DMS79 treated with DMSO at 0.1 percent for 48 hours (cell line): ENCODE measurements at places on chromosomes 4 and X.

DNA sequence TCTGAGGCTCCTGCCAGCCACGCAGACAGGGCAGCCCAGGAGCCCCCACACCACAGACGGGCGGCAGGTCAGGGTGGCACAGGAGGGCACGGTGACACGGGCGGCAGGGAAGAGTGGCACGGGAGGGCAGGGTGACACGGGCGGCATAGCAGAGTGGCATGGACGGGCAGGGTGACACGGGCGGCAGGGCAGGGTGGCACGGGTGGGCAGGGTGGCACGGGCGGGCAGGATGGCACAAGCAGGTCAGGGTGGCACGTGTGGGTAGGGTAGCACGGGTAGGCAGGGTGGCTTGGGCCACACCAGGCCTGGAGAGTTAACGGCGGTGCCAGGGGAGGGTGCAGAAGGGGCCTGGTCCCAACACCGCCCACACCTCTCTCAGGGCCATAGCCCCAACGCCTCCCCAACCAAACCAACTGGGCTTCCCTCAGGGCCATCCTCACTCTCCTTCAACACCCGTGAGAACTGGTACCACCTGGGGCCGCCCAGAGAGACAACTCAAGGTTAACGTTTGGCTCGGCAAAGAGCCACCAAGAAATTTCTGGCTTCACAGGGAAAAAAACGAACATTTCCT is 3.4 kb downstream of the CTBP1 start:
- DNase-seq = no peak

- no peak for DNase-seq
Observed at GRCh38 chr4:164251257-164251656, 502.7 kb upstream of the SMIM31 start.

- DNase-seq = no peak
Observed at GRCh38 chr4:86565651-86566050, 28.5 kb upstream of the PTPN13 start.

DNA sequence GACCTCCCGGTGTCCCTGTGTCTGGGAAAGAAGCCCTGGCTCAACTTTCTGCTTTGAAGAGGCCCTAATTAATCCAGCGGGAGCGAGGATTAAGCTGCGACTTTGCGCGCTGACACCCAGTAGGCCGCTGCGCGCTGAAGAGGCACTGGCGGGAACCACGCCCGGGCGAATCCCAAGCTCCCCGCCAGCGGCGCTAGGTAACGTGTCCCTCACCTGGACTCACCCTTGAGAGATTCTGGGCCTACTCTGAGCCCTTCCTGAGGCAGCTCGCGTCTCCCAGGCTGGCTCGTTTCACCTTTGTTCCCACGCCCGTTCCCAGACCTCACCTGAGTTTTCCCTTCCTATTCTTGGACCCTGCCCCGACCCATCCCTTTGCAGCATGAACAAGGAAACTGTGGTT is 616 bp upstream of the KLHL34 start:
- no peak for DNase-seq

DNA sequence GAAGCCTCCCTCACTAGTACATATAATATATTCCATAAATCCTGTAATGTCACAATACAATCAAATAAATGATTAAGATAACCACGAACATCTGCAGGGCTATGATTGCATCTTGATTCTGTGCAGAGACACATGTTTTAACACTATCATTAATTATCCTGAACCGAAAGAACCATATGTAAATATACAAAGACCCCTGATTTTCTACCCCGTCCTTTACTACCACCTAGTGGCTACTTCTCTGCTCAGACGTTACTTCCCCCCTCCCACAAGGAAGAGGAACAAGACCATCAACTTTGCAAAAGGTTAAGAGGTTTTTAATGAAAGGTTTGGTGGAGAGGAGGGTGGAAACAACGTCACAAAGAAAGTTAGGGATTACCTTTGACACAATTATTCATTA is 134.0 kb downstream of the COL4A6 start:
- peak; percentile 52 for DNase-seq

GRCh38 chr4:33837043-33837838 is 2407.1 kb downstream of the ARAP2 start:
- DNase-seq = no peak

DNA sequence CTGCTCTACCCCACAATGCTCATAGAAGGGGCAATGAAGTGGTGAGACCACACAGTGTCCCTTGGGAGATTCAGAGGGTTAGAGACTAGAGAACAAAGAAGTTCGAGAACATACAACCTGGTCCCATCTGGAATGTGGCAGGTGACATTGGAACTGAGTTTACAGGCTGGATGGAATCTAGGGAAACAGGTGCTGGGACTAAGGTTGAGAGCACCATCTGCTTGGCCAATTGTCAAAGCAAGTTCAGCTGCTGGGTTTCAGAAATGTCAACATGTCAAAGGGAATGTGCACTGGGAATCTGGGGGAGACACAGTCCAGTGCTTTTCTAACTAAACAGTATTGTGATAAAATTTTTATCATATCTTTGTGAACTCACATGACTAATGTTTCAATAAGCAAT is 15.9 kb upstream of the FAM13A start:
- no peak for DNase-seq

DNA sequence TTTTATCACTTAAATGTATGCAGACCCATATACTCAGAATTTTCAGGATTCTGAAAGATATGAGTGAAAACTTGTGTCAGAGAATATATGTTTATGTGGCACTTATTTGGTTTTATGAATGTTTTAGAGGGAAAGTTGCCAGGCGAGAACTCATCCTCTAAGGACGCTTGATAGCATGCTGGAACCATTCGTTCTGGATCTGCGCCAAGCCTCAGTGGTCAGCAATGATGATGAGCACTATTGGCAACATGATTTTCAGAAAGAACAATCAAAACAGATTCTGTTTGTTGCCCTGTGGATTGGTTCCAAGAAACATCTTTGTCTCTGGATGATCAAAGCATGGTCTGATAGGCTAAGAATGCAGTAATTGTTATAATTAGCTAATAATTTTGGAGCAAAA is 32.1 kb upstream of the RAPGEF2 start:
- no peak for DNase-seq

GRCh38 chrX:110614596-110614995 is 181.0 kb downstream of the CHRDL1 start:
- no peak for DNase-seq

- no peak for DNase-seq
Observed at GRCh38 chr4:161604516-161605300, 559.1 kb downstream of the FSTL5 start.

DNA sequence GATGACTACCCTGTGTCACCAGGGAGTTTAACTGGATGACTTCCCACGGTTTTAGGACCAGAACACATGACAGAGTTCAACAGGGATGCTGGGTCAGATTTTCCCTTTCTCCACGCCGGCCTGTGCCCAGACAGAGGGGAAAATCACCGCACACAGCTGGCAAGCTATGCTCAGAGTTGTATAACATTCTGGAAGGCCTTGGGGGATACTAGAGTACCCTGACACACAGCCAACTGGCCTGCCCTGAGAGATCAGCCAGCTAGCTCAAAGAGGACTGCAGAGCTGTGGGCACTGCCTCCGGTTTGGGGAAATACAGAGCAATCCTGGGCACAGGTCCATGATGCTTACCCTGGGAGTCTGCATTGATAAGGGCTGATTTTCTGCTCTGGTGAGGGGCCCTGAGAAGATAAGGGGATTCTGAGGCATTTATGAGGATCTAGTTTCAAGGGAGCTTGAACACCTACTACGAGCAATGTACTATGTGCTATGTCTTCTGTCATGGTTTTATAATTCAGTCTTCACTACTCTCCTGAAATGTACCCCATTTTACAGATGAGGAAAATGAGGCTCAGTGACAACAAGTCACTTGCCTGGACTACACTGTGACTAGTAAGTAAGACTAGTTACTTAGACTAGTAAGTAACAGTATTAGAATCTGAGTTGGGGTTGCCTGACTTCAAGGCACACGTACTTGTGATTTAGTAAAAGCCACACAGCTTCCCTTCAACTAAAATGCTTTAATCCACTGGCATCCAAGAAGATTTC is 14.7 kb downstream of the C4orf54 start:
- no peak for DNase-seq

DNA sequence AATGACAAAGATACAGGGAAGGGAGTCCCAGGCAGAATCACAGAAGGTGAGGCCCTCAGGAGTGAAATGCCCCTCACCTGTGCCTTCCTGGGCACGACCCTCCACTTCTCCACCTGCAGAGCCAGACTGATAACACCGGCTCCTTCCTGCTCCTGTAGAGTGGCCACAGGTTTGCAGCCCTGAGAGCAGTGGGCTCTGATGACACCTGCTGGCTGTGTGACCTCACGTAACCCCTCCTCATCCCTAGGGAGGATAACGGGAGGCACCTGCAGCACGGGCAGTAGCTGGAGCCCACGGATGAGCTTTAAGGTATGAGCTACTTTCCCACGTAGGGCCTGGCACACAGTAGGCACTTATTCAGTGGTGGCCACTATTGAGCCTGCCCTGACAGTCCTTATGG is 25.5 kb upstream of the MAN2B2 start:
- no peak for DNase-seq

GRCh38 chr4:150679765-150680343 is 97.9 kb downstream of the MAB21L2 start:
- DNase-seq = no peak

- no peak for DNase-seq
Observed at GRCh38 chrX:9148615-9149399, 114.9 kb upstream of the FAM9B start.

DNA sequence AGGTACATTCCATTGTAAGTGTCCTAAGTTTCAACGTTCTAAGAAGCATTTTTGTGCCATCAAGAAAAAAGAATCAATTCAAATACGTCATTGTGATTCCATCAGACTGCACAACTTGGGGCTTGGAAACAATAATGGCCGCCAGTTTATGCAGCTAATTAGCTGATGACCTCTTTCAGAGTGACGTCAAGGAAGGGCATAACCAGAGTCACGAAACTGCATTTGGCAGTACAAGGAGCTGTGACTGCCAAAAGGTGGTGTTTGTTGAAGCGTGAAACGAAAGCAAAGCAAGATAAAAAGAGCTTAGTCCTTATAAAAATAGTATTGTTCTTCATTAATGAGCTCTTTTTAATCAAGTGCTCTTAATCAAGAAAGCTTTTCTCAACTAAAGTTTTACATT is 81.1 kb upstream of the SH3RF1 start:
- peak; percentile 23 for DNase-seq

DNA sequence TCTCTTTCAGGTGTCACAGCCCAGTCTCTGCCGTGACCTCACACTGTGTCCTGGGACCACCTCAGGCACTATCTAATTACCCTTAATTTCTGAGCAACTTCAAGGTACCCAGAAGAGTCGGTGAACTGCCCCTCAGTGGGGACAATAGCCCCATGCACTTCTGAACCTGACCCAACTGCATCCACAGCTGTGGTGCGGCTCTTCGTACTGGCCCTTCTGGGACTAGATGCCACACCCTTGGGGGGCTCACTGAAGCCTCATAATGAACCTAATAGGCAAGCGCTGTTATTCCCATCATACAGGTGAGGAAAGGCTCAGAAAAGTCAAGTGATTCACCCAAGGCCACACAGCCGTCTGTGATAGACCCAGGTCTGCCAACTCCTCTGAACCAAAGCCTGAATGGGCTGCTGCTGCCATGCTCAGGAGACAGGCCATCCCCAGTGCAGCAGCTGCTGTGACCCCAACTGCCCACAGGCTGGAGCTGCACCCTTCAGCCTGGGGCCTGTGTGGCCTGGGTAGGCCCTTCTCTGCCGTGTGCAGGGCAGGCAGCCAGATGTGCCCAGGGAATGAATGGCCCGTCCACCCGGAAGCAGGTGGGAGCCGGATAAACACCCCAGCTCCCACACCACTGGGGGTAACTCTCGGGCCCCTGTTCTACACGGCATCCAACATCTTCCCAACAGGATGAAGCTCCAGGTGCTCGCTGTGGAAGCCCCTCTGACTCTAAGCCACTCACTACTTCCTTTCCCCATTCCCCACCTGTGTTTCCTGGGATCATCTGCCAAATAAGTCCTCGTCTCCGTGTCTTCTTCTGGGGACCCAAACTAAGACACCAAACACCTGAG is 35.9 kb downstream of the HMX1 start:
- DNase-seq = no peak

DNA sequence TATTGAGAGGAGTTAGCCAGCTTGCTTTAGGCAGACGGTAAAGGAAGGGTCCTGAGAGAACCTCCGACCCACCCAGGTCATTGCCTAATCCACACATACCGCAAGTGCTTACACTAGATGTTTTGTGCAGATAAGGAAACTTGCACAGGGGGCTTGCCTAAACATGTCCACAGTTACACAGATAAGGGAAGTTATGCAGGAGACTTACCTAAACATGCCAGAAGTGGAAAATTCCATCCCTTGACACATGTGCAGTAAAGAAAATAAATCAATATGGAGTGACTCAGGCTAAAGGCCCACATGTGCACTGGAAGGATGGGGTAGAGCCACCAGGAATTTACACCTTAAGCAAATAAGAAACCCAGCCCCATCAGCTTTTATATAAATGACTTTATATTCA is 232.8 kb upstream of the HDX start:
- no peak for DNase-seq

- no peak for DNase-seq
Observed at GRCh38 chrX:19372547-19373331, 29.0 kb downstream of the PDHA1 start.

- DNase-seq = peak; percentile 49
Observed at GRCh38 chr4:75995727-75996126, 5.0 kb upstream of the SDAD1 start.

- DNase-seq = no peak
Observed at GRCh38 chr4:140753329-140753728, 2.9 kb downstream of the TBC1D9 start.

DNA sequence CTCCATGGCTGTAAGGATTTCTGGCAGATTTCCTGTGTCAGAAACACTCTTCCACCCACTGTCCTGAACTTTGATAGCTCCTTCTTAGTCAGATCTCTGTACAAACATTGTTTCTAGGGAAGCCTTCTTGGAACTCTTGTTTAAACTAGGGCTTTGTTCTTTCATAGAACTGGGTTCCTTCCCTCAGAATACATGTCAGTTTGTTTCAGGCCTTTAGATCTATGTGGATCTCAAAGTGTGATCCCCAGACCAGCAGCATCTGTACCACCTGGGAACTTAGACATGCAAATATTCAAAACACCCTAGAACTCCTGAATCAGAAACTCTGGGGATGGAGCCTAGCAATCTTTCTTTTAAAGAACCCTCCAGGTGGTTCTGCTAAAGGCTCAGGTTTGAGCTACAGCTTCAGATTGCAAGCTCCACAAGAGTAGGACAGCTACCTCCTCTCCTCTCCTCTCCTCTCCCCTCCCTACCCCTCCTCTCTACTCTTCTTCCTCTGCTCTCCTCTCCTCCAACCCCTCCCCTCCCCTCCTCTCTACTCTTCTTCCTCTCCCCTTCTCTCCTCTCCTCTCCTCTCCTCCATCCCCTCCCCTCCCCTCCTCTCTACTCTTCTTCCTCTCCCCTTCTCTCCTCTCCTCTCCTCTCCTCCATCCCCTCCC is 12.7 kb downstream of the RASSF6 start:
- no peak for DNase-seq

- DNase-seq = no peak
Observed at GRCh38 chr4:76773766-76774165, 124.2 kb downstream of the SOWAHB start.

GRCh38 chrX:27086237-27086636 is 376.9 kb downstream of the PPP4R3C start:
- no peak for DNase-seq
